ENCODE measurements at places on chromosomes 2 and 18.

DNA sequence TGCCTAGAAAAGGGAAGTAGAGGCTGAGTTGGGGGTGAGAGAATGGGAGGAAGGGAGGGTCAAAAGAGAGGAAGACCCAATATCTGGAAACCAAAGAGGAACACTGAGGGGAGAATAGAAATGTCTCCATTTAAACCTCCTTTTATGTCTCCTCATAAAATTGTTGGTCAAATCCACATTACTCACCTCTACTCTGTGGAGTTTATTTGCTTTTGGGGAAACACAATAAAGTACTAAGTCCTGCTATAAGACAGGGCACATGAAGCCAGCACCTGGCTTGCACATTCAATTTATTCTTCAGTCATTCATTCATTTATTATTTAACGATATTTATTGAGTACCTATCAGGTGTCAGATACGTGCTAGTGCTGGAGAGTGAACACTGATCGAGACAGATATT lies 60.3 kb upstream of the NFE2L2 start:
- DNase-seq = no peak

DNA sequence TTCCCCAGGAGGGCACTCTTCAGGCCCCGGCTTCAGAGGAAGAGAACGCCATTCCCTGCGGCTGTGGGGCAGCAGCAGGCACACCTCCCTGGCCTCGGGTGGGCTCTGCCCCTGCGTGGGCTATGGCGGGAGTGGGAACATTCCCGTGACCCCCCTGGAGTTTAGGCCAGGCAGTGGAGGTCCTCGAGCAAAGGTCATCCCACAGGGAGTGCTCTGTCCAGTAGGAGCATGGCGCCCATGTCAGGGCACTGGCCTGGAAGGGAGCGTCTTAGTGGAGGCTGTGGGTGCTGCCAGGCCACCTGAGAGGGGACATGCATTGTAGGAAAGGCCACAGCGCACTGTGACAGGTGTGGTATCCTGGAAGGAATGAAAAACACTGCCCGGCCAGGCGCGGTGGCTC lies 9.2 kb upstream of the NFATC1 start:
- DNase-seq = no peak

DNA sequence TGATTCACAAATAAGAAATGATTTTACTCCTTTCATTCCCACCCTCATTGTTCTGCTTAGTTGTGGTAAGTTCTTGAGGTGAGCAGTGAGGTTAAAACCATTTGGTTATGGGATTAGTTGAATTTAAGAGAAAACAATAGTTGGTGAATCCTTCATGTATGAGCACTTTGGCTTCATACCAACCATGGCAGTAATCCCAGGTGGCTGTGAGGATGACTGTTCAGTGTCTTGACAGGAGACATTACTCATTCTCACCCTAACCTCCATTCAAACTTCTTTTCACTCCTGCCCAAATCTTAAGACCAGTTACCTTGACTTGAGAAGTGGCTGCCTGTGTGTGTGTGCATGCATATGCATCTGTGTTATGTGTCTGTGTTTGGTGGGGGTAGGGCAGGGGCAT lies 143.1 kb downstream of the SETBP1 start:
- DNase-seq = no peak

GRCh38 chr2:223062396-223062795 lies 10.4 kb downstream of the KCNE4 start:
- no peak for DNase-seq

DNA sequence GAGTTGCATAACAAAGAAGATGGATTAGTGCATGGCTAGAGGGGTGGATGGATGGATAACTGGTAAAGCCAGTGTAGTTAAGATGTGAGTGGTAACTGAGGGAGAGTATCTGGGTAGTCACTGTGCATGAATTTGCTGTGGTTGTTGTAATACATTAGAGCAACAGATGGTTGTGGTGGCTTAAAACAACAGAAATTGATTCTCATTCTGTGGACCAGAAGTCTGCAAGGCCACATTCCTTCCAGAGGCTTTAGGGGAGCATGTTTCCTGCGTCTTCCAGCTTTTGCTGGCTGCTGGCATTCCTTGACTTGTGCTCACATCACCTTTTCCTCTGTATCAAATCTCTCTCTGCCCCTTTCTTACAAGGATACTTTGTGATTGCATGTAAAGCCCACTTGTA lies 155.4 kb downstream of the ASB1 start:
- DNase-seq = no peak

- DNase-seq = no peak
Observed at GRCh38 chr2:74944987-74945787, 13.3 kb upstream of the POLE4 start.

DNA sequence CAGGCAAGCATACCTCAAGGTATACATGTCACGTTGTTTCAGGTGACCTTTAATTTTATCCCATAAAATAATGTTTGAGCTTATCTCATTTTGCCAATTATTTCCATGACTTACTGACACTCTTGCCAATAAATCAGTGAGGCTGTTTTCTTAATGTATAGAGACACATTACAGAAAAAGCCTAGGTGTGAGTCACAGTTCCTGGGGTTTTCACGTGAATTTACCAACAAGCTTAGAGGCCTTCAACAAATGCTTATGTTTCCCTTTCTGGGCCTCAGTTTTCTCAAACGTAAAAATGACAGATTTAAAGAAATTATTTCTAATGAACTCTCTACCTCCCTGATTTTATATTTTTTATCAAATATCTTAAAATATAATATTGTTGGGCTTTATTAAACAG lies 517.5 kb upstream of the SPHKAP start:
- DNase-seq = no peak
